ENCODE measurements at places on chromosomes 16 and 17. TPM values are rescaled to one million over a fixed set of nuclear protein-coding genes. Genes with fewer than 3 reads are reported as not detected.

The PRR35 gene
- total RNA-seq, result 2.0 TPM

The SLC5A10 gene
- total RNA-seq, result 0.11 TPM

The CLCN7 gene
- 47.9 TPM for total RNA-seq

The HBQ1 gene
- total RNA-seq, result 4.1 TPM

The HOXB2 gene
- not detected for total RNA-seq

The PRRT2 gene
- 32.2 TPM for total RNA-seq

The NPTX1 gene
- 12.9 TPM for total RNA-seq

The SRSF1 gene
- 340 TPM for total RNA-seq

The SPAG9 gene
- 219 TPM for total RNA-seq

The CMTM2 gene
- total RNA-seq, result not detected

The RNF40 gene
- total RNA-seq, result 148 TPM

The ARHGDIG gene
- 10.5 TPM for total RNA-seq

The ATXN7L3 gene
- total RNA-seq, result 43.7 TPM

Measured in camera-type eye (tissue), 1 donor.